ENCODE measurements at places on chromosomes 16 and 17.
A peak's percentile ranks its signal among the peaks of the same experiment; 100 is the strongest.

GRCh38 chr17:38798614-38799500 lies 499 bp downstream of the PIP4K2B start:
- peak; percentile 19 for DNase-seq

- DNase-seq = no peak
Observed at GRCh38 chr17:51629232-51629631, 368.9 kb downstream of the UTP18 start.

GRCh38 chr17:60573236-60574051 lies 26.5 kb upstream of the PPM1D start:
- no peak for DNase-seq

DNA sequence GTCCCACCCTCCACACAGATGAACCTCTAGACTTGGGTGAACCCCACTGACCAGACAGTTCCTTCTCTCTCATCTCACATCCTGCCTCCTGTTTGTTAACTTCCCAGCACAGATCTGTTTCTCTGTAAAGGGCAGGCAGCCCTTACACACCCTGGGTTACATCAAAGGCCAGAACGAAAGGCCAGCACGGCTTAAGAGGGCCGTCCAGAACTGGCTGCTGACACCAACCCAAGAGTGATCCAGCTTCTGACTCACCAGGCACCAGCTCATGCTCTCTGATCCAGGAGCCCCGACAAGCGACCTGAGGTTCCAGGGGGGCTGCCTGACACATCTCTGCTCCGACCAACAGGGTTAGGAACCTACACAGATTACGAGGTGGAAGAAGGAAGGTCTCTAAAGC lies 86.9 kb downstream of the MRM3 start:
- no peak for DNase-seq
